CD4-positive, alpha-beta T cell treated with Interleukin-15 for 1 hour (primary cell): ENCODE measurements at places on chromosomes 1 and 21.

DNA sequence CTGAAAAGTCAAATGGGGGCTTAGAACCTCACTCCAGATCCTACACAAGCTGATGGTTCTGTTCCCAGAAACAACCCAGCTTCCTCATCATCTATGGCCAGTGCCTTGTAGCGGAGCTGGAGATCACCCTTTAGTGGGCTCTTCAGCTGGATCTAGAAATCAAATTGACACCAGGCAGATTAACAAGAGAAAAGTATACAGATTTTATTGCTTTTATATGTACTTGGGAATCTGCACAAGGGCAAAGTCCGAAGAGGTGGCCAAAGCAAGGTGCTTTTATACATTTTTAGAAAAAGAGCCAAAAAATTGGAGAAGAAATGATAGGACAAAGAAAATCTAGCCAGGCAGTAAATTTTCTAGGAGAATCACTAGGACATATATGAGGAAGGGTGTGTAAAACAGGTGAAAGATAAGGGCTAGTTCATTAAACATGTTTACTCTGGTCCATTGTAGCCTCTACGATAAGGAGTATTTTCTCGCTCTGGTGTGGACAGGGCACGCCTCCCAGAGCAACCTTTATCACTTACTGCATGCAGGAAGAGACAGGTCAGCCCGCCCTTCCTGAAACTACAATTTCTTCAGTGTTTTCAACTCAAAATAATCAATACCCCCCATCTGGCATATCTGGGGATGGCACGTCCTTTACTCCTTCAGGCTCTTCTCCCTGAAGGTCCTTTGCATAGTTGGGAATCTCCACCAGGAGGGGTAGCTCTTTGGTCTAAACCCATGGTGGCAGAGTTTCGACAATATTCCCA is 14.0 kb upstream of the LGALS8 start:
- DNase-seq: no peak

GRCh38 chr1:38166461-38166860 is 119.9 kb upstream of the POU3F1 start:
- no peak for DNase-seq

DNA sequence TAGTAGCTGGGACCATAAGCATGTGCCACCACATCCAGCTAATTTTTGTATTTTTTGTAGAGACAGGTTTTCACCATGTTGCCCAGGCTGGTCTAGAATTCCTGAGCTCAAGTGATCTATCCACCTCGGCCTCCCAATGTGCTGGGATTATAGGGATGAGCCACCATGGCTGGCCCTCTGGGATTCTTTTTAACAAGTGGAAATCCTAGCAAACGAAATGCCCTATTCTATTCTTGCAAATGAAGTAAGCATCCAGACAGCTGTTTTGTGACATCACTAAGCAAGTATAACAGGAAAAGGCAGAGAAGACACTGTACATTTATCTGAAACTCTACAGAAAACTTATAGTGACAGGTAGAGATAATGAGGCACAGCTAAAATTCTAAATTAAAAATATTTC is 86.4 kb downstream of the DDAH1 start:
- DNase-seq: no peak

DNA sequence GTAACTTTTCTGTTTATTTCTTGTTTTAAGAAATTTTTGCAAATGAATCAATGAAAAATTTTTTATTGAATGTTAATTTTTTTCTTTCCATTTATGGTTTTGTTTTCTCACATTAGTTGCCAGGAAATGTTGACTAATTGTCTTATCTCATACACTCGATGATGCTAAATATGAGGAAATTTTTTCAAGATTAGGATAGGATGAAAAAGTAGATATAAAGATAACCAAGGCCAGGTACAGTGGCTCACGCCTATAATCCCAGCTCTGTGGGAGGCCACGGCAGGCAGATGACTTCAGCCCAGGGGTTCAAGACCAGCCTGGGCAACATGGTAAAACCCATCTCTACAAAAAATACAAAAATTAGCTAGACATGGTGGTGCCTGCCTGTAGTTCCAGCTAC is 12.6 kb downstream of the LAX1 start:
- DNase-seq: no peak

DNA sequence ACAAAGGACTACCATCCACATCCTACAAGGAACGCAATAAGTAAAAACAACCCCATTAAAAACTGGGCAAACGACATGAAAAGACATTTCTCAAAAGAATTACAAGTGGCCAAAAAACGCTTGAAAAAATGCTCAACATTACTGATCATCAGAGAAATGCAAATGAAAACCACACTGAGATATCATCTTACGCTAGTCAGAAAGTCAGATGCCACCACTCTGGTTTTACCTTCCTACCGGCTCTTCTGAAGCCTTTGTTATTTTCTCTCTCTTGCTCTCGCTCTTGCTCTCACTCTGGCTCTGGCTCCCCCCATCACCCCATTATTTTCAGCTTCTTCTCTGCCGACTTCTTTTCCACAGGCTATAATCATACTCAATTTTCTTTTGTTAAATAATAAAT is 38.8 kb downstream of the VPS45 start:
- DNase-seq: peak; percentile 17

GRCh38 chr1:236144446-236145150 is 2.3 kb downstream of the GPR137B start:
- DNase-seq: no peak

- DNase-seq: no peak
Measured at GRCh38 chr1:9850442-9851162, 26.8 kb upstream of the CLSTN1 start.

- no peak for DNase-seq
Measured at GRCh38 chr1:155694167-155694566, 5.3 kb downstream of the DAP3 start.

DNA sequence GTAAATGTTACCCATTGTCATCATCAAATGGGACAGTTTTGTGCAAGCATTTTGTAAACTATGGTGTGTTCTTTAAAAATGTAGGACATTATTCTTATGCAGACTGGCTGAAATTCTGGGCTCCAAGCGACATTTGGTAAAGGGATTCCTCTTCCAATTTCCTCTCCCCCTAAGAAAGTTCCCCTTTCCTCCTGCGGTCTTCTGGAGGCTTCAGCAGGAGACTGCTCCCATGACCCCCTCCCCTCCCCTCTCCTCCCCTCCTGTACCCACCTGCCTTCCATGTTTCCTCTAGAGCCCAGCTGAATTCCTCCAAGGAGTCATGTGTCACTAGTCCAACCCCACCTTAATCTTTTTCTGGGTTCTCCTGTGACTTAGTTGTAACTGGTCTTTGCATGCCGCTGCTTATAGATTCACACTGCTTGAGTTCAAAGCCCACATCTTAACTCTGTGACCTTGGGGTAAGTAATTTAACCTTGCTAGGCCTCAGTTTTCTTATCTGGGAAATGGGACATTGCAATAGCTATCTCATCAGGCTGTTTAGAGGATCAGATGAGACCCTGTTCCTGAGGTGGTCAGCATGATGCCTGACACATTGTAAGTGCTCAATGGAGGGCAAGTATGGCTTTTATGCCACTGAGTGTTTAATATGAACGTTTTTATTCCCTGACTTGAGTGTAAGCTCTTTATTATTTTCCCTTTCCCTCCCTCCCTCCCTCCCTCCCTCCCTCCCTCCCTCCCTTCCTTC is 69.9 kb upstream of the WDR26 start:
- DNase-seq: no peak
